ENCODE measurements at places on chromosomes 1 and 21.

- no peak for DNase-seq
These were observed 83.8 kb downstream of the MRPL37 start for GRCh38 chr1:54283635-54284385.

DNA sequence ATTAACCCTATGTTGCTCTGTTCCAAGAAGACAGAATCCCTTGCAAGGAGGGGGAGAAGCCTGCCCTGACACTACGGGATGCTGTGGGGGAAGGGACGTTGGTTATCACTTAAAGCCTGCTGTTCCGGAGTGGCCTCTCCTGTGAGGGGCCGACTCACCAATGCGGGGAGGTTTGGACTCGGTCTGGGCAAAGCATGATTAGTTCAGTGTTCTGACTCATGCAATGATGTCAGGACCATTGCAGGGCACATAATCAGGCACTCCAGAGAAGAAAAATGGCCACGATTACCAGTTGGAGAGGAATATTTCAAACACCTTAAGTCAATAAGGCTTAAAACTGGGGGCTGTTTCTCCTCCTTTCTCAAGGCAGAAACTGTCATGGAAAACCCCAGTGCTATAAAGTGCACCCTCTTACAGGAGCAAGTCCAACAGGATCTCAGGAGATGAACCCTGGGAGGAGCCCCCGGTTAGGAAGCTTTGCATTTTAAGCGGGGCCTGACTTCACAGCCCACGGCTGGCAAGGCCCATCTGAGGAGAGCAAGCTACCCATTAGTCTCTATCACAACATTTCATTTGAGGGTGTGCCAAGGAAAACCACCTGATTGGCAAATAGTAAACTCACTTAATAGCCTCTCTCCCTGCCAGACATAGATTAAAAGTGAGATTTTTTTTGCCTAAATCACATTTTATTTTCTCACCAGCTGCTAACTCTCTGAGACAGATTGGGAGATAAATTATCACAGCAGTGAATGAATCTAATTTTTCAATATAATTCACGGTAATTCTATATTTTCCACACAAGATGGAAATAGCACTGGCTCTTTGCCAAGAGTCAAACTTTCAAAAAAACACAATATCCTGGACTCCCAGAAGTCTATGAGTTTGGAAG lies 202.5 kb downstream of the C1orf94 start:
- no peak for DNase-seq

- no peak for DNase-seq
These were observed 35.3 kb downstream of the FNBP1L start for GRCh38 chr1:93483200-93483599.

DNA sequence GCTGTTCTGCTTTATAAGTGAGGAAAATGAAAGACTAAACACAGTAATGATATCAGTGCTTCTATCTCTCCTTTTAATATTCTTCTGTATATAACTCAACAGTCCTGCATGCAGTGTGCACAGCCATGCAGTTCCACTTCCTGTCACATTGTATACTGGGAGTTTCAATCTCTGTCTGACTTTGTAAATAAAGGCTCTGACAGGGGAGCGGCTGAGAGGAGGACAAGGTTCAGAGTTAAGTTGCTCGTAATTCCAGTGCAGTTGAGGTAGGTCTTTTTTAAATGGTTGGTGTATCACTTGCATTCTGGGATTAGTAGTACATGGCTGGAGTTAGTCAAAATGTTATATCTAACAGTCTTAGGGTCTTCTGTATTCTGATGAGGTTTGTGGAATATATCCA lies 264.5 kb downstream of the OLFM3 start:
- no peak for DNase-seq

GRCh38 chr1:202659974-202660373 lies 50.3 kb downstream of the SYT2 start:
- no peak for DNase-seq

GRCh38 chr1:1013105-1013921 lies at the start of gene ISG15:
Gene ISG15 (plus strand): TSS chr1:1013497. CDS start chr1:1013574, 77 bp downstream.
- peak; percentile 81 for DNase-seq

GRCh38 chr1:171257607-171258076 lies 9.3 kb downstream of the FMO1 start:
- DNase-seq: no peak

- no peak for DNase-seq
These were observed 11.5 kb upstream of the PDXK start for GRCh38 chr21:43707462-43707861.

Measured in stimulated activated CD4-positive, alpha-beta T cell treated with anti-CD3 and anti-CD28 coated beads, Interleukin-15, amount 100 ng/mL, for 48 hours (primary cell).